ENCODE measurements at places on chromosomes 2 and 18. TPM values are rescaled to one million over a fixed set of nuclear protein-coding genes. Genes with fewer than 3 reads are reported as not detected.

The FMNL2 gene
- 1.2 TPM for total RNA-seq

The SCRN3 gene
- total RNA-seq = 18.9 TPM

The FBXO48 gene
- total RNA-seq = 1.9 TPM

The CAPN14 gene
- total RNA-seq = 0.20 TPM

The HOXD13 gene
- not detected for total RNA-seq

The KLHL41 gene
- not detected for total RNA-seq

The EDAR gene
- total RNA-seq = not detected

The MYO7B gene
- 1.7 TPM for total RNA-seq

The ACTG2 gene
- not detected for total RNA-seq

All from T-helper 2 cell treated with Interferon-gamma antibody and Interleukin-4, amounts not matched to agents 100 ng/mL and 5 ng/mL, for 36 hours (primary cell).